ENCODE measurements at places on chromosomes 11 and 22. TPM values are rescaled to one million over a fixed set of nuclear protein-coding genes. Genes with fewer than 3 reads are reported as not detected.

DNA sequence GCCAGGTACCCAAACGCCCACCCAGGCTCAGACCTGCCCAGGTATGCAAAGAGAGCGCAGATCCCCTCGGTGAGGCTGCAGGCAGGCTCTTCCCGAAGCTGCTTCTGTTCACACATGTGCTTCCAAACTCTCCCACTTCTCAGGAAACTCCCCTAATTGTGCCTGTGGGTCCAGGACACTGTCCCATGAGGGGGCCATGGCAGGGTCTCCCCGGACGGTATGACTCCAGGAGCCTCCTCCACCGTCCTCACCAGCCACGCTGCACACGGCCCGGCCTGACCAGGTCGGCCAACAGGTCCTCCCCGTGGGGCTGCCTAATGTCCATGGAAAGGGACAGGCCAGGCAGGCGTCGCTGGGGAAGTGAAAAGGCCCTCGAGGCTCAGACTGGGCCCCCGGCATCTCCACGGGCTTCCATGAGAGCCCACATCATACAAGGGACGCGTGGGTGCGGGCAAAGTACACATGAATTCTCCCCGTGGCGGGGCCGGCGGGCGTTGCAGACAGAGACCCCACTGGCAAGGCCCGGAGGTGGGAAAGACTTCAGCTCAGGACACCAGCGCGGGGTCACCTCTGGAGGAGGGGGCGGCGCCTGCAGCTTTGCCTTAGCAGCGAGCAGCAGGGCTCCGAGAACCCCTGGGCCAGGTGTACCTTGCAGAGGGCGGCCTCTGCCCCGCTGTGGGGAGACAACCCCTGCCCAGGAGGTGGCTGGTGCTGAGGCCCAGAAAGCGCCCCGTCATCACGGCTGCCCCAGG is 526.1 kb downstream of the BRD1 start:
- DNase-seq = no peak

GRCh38 chr22:37275622-37276021 is 6.7 kb upstream of the CYTH4 start:
- DNase-seq = no peak

GRCh38 chr22:23107487-23108248 is 34.1 kb downstream of the RSPH14 start:
- DNase-seq = no peak

The PLAAT5 gene
- 1.5 TPM for polyA plus RNA-seq

The SMIM35 gene
- polyA plus RNA-seq = not detected

All from ovary (tissue), 10 donors.